ENCODE measurements at places on chromosomes 3 and 15.
A peak's percentile ranks its signal among the peaks of the same experiment; 100 is the strongest.

GRCh38 chr15:77346245-77347036, 73.5 kb downstream of the PEAK1 start:
- DNase-seq: no peak

DNA sequence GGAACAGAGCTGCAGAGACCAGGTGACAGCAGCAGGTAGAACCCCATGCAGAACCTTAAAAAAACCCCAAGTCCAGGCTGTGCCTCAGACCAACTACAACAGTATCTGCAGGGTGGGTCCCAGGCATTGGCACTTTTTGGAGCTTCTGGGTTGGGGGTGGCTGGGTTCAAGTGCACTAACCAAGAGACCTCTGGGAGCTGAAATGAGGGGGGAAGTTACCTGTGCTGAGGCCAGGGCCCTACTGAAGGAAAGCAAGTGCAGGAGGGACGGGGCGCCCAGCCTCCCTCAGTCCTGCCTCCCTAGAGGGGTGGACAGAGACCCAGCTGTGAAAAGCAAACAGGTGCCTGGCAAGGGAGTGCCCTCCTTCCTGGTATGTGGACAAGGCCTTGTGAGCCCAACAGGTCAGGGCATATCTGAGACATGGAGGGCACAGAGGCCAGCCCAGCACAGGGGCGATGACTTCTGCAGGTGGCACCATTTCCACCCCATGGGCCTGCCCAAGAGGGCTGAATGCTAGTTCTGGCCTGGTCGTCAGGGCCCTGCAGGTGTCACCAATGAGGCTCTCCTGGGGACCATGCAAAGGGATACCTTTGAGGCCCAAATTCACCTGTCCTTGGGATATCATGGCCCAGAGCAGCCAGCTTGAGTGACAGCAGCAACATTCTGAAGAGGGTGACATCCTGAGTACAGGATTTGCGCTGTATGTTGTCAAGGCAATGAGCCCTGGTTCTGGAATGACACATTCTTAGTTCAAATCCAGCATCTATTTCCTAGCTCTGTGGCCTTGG, 18.7 kb downstream of the CTSH start:
- no peak for DNase-seq

DNA sequence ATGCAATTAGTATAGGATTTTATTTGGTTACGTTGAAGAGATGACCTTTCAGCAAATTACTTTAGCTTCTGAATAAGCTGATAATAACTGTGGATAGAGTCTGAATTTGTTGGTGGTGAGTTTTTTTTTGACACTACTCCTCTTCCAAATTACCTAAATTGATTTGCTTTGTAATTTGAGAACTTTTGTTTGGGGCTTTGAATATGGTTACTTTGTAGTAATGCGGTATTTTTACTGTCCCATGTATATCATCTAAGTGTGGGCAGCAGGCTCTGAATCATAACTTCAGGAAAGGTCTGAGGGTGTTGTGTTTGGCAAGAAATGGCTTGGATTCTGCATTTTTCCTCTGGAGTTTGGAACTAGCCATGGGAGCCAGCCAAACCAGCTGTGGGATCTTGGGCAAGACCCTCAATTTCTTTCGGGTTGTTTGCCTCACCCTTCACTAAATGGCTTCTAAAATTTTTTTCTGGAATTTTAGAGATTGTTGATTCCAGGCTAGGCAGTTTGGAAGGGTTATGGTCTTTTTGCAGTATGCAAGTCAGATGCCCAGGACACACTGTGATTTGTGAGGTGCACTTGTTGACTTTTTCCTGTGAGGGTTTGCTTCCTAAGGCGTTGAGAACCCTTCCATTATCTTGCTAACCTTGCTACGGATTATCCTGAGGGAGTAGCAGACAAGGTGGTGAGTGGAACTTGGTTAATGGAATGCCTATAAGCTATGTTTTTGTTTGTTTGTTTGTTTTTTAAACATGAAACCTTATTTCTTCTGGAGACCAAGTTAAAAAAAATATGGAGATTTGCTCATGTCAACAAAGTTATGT, 10.4 kb downstream of the PTPRG start:
- no peak for DNase-seq

DNA sequence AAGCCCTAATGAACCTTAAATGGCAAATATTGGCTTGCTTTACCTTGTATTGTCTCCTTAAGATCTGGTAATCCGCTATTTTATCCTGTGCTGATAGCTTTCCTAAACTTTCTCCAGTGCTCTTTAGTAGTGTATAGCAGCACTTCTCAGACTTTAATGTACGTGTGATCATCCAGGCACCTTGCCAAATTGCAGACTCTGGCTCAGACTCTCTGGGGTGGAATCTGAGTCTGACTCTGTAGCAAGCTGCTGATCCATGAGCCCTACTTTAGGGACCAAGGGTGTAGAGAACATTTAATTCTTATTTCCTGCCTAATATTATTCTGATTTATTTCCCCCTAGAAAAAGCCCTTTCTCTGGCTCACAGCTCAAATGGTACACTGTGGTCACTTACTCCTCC, 518.8 kb upstream of the ZNF385D start:
- DNase-seq: peak; percentile 4

DNA sequence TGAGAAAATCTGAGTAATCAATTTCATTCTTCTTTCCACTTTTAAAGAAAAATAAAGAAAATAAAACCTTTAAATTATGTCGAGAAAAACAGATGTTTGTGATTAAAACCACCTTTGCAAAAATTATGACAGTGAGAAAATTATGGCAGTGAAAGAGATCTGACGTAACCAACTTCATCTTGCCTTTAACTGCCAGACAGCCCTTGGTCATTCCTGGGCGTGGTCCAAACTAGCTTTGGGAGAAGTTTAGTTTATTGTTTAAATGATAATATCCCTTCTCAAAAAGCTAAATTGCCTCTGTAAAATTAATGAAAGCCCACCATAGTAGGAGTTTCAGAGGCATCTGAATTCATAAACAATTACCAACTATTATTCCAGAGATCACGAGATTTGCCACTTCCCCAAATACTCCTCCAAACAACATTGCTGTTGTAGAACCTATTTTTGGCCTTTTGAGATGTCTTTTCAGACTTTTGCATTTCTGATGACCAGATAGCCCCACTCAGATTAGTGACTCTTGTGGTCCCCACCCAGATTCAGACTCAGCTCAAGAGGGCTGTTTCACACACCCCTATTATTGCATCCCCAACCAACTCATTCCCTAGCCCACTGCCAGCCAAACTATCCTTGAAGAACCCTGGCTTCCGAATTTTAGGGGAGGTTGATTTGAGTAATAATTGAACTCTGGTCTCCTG, 664.4 kb upstream of the CBLB start:
- DNase-seq: no peak

- peak; percentile 90 for DNase-seq
Observed at GRCh38 chr3:129314386-129315222, 35.9 kb downstream of the HMCES start.

DNA sequence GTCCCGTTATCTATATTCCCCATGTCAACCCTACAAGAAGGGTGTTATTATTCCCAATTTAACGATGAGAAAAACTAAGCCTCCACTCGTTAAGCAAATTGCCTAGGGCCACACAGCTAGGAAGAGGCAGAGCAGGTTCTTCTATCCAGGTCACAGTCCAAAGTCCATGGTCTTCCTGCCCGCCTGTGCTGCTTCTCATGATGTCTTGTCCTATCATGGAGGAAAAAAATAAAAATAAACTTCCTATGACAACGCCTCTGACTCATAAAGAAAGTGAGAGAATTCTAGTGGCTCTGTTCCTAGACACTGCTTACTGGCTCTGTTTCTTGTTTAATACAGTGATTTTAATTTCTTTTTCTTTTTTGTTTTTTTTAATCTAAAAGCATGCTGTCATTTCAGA, 9.7 kb downstream of the COL8A1 start:
- no peak for DNase-seq

GRCh38 chr3:4512895-4513616, 19.9 kb downstream of the ITPR1 start:
- peak; percentile 73 for DNase-seq

GRCh38 chr3:47882338-47882737, 79.4 kb downstream of the DHX30 start:
- DNase-seq: no peak

DNA sequence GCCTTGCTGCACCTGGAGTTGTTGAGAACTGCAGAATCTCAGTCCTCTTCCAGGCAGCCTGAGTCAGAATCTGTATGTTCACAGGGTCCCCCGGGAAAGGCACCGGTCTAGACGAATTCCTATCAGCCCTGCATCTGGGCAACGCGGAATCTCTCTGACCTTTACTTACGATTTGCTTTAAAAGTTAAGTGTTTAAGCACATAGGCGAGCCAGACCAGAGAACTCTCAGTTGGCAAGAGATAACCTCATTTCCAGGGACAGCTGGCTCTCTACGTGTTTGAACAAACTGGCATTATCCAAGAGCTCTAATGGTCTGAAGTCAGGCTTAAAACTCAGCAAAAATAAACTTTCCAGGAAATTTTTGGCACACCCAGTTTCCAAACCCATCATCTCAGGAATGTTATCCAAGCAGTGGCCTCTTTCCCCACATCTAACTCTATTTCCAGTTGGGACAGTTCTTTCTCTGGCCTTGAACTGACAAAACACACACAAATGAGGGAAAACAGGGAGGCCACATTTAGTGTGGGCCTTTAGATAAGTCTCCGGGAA, 53.4 kb downstream of the HES1 start:
- peak; percentile 61 for DNase-seq

DNA sequence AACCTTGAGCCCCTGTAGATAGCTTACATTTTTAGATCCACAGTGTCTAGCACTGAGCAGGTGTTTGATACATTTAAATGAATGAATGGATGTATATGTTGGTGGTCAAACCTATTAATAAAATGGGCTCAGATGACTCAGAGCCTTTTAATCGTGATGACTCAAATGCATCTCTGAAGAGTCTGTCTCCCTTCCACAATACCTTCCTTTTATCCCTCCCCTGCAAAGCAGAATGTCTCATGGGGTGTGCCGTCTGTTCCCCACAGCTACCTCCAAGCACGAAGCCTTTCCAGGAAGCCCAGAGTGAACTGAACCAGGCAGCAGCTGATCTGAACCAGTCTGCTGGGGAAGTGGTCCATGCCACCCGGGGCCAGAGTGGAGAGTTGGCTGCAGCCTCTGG, 303.5 kb upstream of the TPM1 start:
- no peak for DNase-seq

DNA sequence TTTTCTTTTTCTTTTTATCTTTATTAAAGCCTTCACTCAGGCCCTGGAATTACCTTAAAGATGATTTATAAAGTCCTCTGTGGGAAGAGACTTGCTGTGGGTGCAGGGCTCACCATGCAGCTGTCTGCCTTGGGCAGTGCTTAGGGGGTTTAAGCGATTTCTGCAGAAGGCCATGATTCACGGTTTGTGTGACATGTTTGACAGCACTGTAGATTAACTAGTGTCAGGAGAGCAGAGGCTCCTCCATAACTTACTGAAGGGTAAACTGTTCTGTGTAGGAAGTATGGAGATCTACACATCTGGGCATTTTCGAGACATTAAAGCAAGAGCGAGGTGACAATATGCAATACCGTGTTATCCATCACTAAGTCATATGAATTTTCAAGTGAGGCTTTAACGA, 137.7 kb downstream of the LRIG1 start:
- no peak for DNase-seq

GRCh38 chr3:173275740-173276139, 121.8 kb upstream of the NLGN1 start:
- DNase-seq: no peak

DNA sequence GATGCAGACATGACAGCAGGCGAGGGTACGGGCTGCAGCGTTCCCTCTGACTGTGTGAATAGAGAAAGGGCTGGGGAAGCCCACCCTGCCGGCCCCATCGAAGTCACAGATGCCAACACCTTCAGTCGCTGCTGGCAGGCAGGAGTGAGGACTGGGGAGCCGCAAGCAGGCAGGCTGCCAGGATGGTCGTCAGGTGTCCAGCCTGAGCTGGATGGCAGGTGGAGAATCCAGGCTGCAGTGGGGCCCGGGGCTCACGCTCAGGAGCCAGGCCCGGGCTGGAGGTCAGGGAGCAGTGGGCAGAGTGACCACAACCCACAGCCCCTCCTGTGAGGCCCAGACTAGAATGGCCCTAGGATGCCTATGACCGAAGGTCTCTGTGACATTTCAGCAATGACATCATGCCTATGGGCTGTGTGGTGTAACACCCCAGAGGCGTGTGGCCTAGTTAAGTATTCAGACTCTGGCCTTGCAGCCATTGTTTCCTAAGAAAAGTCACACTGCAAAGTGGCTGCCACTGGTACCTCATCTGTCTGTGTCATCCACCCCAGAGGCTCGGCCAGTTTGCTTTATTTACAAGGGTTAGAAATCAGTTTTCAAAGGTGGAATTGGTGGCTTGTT, 15.7 kb downstream of the PRR23E start:
- DNase-seq: no peak

DNA sequence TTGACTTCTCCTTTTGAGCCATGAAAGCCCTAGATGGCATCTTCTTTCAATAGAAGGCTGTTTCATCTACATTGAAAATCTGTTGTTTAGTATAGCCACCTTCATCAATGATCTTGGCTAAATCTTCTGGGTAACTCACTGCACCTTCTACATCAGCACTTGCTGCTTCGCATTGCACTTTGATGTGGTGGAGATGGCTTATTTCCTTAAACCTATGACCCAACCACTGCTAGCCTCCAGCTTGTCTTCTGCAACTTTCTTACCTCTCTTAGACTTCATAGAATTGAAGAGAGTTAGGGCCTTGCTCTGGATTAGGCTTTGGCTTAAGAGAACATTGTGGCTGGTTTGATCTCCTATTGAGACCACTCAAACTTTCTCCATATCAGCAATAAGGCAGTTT, 189.8 kb downstream of the PLCL2 start:
- DNase-seq: no peak

DNA sequence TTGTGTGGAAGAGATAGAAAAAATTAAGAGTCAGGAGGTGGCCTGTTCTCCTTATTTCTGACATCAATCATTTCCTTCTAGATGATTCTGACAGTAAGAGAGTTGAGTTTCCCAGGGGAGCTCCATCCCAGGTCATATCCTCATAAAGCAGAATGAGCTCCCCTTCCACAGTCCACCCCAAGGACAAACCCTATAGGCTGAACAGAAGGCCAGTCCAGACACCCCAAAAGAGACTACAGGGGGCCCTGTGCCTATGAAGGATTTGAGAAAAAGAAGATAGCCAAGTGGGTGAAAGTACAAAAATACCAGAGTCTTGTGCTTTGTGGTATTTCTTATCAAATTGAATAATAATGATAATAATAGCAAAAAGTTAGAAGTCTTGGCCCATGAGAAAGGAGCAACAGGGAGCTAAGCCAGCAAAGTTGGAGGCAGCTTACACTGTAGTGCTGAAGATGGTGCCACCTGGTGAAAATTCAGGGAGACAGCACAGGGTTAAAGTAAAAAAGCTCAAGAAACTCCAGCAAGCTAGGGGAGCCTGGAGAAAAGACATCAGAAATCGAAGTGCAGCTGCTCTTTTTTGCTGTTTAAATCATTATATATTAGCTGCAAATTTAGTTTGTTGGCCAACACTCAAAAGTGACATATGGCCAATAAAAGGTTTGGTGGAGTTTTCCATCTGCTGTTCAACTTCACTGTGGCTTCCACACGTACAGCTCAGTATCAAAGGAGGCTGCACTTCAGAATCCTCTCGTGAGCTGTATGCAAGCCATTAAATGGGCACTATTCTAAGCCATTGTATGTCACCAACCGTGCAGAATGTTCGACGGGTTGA, 35.8 kb upstream of the SLC24A5 start:
- peak; percentile 3 for DNase-seq

All from thyroid gland (tissue), 4 donors.